ENCODE measurements at places on chromosomes 4 and X. TPM values are rescaled to one million over a fixed set of nuclear protein-coding genes. Genes with fewer than 3 reads are reported as not detected.

DNA sequence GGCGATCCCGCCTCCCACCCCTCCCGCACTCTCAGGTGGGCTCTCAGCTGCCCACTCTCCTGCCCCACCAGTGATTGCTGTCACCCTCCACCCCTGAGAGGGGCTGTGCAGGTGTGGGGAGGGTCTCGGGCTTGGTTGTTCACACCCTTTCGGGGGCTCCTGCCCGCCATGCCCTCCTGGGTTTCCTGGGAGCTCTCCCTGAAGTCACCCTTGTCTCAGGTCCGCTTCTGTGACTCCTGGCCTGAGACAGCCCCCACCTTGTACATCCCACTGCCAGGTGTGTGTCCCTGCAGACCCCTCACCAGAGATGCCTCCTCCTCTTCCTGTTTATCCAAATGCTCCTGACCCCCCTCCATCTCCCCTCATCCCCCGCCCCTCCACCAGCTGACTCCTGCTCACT is 37.8 kb downstream of the ADRA2C start:
- H3K4me3 ChIP-seq = no peak overlapping the region
- no peaks in the 10 kb centered on the region for H3K36me3 ChIP-seq
- no peaks in the 10 kb centered on the region for H3K27me3 ChIP-seq
- no peak for DNase-seq

GRCh38 chrX:123339221-123339905 is 155.3 kb downstream of the GRIA3 start:
- no peaks in the 10 kb centered on the region for H3K27me3 ChIP-seq
- no peaks in the 10 kb centered on the region for H3K36me3 ChIP-seq
- no peaks in the 10 kb centered on the region for H3K4me1 ChIP-seq

DNA sequence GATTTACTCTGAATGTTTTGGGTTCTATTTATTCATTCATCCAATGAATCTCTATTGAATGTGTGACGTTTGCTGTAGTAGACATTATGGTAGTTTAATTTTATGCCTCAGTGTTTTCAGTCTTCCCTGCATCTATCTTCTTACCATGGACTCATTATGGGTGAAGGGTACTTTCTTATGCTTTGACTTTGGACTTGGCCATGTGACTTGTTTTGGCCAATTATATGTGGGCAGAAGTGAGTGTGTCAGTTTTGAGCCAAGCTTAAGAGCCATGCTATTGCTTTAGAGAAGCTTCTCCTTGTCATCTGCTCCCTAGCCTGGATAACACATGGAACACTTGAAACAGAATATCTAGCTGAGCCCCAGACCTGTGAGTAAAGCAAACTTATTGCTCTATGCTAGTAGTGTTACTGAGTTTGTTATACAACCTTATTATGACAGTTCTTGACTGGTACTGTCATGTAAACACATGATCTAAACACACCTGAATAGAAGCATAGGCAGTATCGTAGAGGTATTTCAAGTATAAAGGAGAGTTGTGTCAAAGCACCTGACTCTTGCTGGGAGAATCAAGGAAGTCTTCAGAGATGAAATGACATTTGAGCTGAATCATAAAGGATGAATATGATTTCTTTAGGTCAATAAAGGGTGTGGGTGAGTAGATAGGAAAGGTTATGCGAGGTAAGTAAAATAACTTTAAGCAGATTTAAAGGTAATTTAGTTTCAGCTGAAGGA is 128.4 kb downstream of the NAA11 start:
- H3K36me3 ChIP-seq = no peaks in the 10 kb centered on the region
- H3K4me1 ChIP-seq = no peaks in the 10 kb centered on the region
- H3K27ac ChIP-seq = no peak overlapping the region
- no peaks in the 10 kb centered on the region for H3K27me3 ChIP-seq

DNA sequence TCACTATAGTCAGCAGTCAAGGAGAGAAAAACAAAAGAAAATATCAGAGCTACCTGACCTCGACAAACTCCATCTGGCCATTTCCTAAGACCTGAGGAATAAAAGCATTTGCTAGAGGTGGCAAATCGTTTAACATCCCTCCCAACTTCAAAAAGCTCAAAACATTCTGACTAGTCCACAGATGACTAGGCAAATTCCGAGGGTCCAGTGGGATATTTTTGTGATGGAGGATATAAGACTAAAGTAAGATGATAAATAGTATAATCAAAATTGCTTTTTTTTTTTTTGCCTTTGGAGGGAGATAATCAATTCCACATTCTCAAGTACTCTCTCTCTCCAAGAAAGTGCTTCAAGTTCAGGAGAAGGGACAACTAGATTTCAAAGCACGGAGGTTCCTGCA is 119.1 kb upstream of the ETNPPL start:
- no peaks in the 10 kb centered on the region for H3K27me3 ChIP-seq
- H3K36me3 ChIP-seq = no peaks in the 10 kb centered on the region
- H3K27ac ChIP-seq = no peak overlapping the region
- peak; percentile 24 for DNase-seq
- no peak overlapping the region for H3K4me3 ChIP-seq

- no peak overlapping the region for H3K27ac ChIP-seq
- H3K4me3 ChIP-seq = no peak overlapping the region
- no peaks in the 10 kb centered on the region for H3K27me3 ChIP-seq
- no peak for DNase-seq
Measured at GRCh38 chr4:102295153-102295862, 50.0 kb downstream of the SLC39A8 start.

DNA sequence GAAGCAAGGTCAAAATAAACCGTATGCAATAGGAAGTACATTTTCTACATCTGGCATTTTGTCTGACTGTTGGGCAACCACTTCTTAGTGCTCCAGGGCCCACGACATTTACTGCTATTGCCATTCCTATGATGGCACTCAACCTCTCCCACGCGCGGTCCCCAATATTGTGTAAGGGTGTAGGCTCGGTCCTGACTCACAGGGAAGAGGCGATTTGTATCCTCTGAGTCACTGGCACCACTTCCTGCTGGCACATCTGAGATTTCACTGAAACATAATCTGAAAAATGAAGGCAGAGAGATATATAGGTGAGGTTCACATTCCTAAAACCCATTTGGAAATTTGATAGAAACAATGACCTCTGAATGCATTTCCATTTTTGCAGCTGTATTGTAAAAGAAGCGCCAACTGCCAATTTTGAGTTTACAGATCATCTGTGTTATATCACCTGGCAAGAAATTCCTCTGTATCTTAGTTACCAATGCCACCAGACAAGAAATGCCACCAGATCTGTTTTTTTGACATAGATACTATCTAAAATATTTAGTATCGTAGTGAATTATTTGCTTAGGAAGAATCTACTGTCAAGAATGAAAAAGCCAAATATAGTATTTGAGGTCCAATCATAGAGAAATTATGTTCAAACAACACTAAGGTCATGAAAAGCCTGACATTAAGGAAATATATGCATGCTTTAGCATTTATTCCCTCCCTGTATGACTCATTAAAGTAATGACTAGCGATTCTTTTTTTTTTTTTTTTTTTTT is 9.8 kb downstream of the EREG start:
- H3K4me1 ChIP-seq = no peaks in the 10 kb centered on the region
- peak; percentile 87 for DNase-seq
- H3K36me3 ChIP-seq = no peaks in the 10 kb centered on the region
- no peaks in the 10 kb centered on the region for H3K27me3 ChIP-seq
- H3K4me3 ChIP-seq = no peak overlapping the region

Gene IL1RAPL1
- total RNA-seq = 0.26 TPM

DNA sequence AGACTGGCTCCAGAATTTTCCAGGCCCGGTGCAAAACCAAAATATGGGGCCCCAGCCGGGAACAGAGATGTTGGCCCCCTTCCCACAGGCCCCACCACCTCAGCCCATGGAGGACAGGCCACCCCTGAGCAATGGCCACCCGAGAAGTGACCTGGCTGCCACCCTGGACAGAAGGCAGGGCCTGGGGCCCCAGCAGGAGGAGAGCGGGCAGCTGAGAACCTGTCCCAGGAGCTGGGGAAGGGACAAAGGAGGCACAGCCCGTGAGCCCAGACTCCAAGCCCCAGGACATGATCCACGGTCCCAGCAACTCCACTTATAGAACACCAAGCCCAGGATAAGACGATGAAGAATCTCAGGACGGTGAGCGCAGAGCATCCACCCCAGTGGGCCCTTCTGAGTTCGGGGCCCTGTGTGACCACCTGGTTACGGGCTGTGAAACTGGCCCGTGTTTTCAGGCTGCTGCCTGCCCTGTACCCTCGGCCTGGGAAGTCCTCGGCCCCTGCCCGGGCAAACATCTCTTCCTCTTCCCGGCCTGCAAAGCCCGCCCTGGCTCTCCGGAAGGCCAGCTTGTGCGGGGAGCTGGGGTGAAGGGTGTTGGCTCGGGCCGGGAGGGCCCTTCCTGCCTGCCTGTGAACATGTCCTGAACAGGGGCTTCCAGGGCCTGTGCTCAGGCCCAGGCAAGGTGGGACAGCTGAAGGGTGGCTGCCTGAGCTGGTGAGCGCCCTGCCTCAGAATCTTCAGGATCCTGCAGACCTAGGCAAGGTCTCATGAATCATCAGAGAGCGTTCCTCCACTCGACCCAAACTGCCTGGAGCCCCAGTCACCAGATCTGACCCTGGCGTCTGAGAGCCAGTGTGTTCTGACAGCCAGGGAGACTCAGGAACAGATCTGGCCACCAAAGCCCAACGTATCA is 47.0 kb upstream of the MAN2B2 start:
- H3K36me3 ChIP-seq = no peaks in the 10 kb centered on the region
- H3K27ac ChIP-seq = no peak overlapping the region
- no peaks in the 10 kb centered on the region for H3K27me3 ChIP-seq
- no peak for DNase-seq
- no peak overlapping the region for H3K4me3 ChIP-seq

- H3K4me3 ChIP-seq = no peak overlapping the region
- no peaks in the 10 kb centered on the region for H3K27me3 ChIP-seq
- H3K36me3 ChIP-seq = no peaks in the 10 kb centered on the region
Measured at GRCh38 chrX:102129473-102129872, 4.0 kb downstream of the TCEAL2 start.

GRCh38 chr4:132063829-132064228 is 1085.3 kb upstream of the PCDH10 start:
- H3K36me3 ChIP-seq = no peaks in the 10 kb centered on the region
- H3K4me1 ChIP-seq = no peaks in the 10 kb centered on the region
- no peak overlapping the region for H3K4me3 ChIP-seq
- peak; percentile 68 for DNase-seq

- no peaks in the 10 kb centered on the region for H3K4me1 ChIP-seq
- no peak for DNase-seq
- no peak overlapping the region for H3K4me3 ChIP-seq
- no peaks in the 10 kb centered on the region for H3K27me3 ChIP-seq
- no peaks in the 10 kb centered on the region for H3K36me3 ChIP-seq
- H3K27ac ChIP-seq = no peak overlapping the region
Measured at GRCh38 chrX:15511563-15511962, 11.0 kb downstream of the BMX start.

DNA sequence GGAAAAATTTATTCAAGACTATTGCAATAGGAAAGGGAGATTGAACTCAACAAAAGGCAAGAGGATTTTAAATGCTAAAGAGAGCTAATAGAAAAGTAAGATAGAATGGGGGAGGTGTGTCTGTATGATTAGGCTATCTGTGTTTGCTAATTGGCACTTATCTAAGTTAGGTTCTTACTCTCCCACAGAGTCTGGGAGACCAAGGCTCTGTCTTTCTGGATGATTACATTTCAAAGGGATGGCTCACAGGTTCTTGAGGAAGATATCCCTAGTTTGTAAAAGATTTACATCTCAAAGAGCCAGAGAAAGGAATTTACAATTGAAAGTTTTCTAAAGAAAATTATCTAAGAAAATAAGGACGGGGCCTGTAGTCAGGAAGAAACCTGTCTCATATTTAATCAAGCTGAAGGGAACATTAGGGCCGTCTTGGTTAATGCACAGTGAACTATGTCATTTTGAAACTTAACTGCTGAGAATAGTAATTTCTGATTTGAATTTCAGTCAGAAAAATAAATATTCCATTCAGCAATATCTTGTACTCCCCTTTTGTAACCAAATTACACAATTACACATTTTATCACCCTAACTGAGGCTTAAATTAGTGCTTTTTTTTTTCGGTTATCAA is 75.8 kb downstream of the MAGEB10 start:
- no peaks in the 10 kb centered on the region for H3K4me1 ChIP-seq
- H3K4me3 ChIP-seq = no peak overlapping the region
- H3K27me3 ChIP-seq = no peaks in the 10 kb centered on the region
- peak; percentile 26 for DNase-seq
- H3K36me3 ChIP-seq = no peaks in the 10 kb centered on the region

- no peak overlapping the region for H3K27ac ChIP-seq
- DNase-seq = no peak
- H3K4me1 ChIP-seq = peaks cover 6% of the 10 kb centered on the region
- no peaks in the 10 kb centered on the region for H3K27me3 ChIP-seq
Measured at GRCh38 chr4:128649161-128649560, 160.3 kb upstream of the JADE1 start.

GRCh38 chrX:53481093-53481492 is 46.9 kb upstream of the HSD17B10 start:
- no peak overlapping the region for H3K27ac ChIP-seq
- no peak for DNase-seq
- peaks cover 3% of the 10 kb centered on the region for H3K27me3 ChIP-seq
- H3K36me3 ChIP-seq = no peaks in the 10 kb centered on the region

DNA sequence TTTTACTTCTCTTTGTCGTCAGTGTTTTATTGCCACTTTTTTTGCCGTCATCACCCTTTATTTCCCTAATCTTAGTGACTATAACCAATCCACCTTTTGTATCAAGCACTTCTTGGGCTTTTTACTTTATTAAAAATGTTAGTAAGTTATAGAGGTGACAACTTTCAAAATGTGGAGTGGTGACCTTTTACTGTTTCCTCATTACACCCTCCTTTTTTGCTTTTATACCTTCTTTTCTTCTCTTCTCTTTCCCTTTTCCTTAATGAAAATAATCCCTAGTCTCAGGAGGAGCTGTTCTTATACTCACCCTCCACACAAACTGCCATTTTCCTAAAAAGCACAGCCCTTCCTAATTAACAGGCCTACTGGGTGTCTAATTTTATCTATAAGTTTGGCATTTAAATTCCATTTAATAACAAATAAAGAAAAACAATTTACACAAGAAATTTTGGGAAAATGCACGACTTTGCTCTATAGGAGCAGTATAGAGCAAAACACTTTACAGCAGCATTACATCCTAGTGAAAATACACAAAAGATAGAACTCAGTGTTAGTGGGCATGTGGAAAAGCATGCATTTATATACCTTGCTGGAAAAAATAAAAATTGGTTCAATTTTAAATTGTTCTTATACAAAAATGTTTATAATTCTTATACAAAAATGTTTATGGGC is 27.3 kb downstream of the BBS12 start:
- no peak for DNase-seq
- no peaks in the 10 kb centered on the region for H3K27me3 ChIP-seq
- H3K4me3 ChIP-seq = no peak overlapping the region

Gene GAB1
- total RNA-seq = 10.6 TPM

- no peak overlapping the region for H3K4me3 ChIP-seq
- H3K27ac ChIP-seq = no peak overlapping the region
- no peaks in the 10 kb centered on the region for H3K27me3 ChIP-seq
- H3K4me1 ChIP-seq = no peaks in the 10 kb centered on the region
- DNase-seq = no peak
- no peaks in the 10 kb centered on the region for H3K36me3 ChIP-seq
Measured at GRCh38 chr4:8842614-8843013, 29.0 kb downstream of the HMX1 start.

Gene ZNF141
- 8.9 TPM for total RNA-seq

All from fibroblast of lung (primary cell).